ENCODE measurements at places on chromosomes 5 and 9.

- no peak for DNase-seq
These were observed 85.0 kb downstream of the LHFPL2 start for GRCh38 chr5:78563621-78564020.

GRCh38 chr5:177350776-177351391 lies 584 bp downstream of the LMAN2 start:
- no peak for DNase-seq

DNA sequence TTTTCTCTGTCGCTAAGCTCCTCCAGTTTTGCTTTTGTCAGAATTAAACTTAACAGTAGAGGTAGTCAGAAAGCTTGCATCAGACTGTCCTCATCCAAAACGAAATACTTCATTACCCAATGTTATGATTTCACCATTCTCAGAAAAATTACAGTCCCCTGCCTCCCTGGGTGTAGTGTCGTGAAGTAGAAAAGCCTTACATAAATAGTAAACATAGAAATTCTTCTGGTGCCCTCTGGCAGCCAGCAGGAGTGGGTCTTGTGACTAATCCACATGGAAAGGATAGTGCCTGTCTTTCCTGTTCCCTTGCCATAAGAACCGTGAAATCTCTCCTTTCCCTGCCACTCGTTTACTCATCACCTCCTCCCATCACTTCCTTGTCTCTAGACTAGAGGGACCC lies 230.6 kb downstream of the GNA14 start:
- no peak for DNase-seq

DNA sequence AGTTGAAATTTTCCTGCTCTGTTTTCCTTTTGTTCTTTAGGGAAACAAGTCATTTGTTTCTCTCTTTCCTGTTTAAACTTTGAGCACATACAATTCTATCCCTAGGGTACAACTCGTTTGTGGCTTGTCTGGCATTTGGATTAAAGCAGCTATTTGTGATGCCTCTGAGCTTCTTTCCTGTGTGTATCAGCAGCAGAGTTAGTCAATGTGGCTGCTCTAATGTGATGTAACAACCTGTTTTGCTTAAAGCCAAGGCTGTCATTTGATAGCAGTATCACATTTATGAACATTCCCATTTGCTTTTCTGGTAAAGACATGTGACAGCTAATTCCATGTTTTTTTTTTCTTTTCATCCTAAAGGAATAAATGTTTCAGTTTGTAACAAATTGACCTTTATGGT lies 314.3 kb upstream of the CHD1 start:
- DNase-seq = no peak

DNA sequence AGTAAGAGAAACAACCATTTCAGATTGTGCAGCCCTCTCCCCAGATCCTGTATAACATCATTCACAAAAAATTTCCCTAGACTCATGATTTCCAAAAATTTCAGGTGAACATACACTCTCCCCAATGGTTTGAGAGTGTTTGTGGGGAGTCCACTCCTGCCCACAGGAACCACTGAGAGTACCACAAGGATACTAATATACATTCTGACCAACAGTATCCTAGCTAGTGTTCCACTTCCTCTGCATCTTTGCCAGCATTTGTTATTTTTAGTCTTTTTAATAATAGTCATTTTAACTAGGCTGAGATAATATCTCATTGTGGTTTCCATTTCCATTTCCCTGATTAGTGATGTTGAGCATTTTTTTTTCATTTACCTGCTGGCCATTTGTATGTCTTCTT lies 155.4 kb downstream of the DTWD2 start:
- DNase-seq = no peak

DNA sequence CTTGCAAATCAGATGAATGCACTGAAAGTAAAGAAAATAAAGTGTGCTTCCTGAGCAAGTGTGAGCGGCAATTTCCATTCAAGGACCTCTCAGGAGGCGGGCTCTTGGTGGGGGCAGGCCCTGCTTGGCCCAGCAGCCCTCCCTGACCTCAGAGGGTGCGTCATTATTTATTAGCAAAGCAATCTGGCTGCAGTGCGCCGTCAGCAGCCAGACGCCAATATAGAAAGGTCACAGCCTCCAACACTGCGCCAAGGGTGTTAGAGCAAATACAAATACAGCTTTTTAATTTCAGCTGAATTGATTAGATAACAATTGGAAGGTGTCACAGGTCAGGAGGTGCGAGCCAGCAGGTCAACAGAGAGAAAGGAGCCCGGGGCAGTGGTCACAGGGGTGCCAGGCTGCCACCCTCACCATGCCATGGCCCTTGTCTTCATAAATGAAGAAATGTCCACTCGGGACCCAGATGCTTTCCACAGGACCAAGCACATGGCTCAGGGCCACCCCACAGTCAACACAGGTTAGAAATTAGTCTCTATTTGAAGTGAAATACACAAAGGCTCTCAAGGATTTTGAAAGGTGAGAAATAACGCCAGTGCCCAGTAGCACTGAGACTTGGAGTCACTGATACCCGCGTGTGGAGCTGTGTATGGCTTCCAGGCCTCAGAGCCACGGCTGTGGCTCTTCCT lies 309.8 kb downstream of the IRX2 start:
- no peak for DNase-seq

DNA sequence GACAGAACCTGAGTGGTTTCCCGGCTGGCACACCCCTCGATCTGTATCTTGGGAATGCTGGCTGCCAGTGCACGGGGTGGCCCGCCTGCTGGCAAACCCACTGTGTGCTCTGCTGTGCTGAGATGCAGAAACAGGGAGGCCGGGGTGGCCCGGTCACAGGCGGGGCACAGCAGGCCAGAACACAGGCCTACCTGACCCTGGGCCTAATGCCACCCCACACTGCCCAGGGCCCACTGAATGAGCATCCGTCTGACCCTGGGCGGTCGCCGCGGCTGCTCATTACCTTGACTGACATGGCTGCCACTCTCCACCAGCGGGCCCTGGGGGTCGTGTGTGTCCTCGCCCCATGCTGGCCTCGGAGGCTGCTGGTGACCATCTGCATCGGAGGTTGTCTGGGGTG lies 14.2 kb upstream of the QSOX2 start:
- DNase-seq = no peak

- no peak for DNase-seq
These were observed 3.9 kb downstream of the FABP6 start for GRCh38 chr5:160233215-160233614.

DNA sequence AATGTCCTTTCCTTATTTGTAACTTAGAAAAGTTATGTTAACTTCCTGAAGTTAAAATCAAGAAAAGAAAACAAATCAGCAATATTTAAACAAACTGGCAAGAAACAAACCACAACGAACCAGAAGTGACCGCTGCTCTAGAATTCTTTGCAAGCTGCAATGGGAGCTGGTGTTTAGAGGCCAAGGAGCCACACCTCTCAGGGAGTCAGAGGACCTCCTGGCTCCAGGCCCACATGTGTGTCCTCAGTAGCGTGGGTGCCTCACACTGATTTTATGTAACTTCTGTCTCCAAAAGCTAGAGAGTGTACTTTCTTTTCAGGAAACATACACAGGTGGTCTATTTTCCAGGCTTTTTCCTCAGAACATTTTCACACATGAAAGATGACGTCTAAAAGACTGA lies 100.4 kb downstream of the IRX2 start:
- no peak for DNase-seq

DNA sequence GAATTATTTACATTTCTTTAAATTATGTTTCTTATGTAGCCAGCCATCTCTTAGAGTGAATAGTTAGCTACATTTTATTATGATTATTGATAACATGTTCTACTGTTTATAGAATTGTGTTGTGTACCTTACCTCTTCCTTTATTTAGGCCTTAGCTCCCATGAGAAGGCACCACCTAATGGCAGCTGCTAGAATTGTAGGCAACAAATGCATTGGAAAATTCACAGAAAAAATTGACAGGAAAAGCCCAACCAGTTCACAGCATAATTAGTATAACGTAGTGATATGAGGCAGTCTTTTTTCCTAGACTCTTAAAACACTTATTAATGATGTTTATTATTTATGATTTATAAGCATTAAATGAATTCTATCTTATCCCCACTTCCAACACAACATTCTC lies 175.8 kb downstream of the WDR70 start:
- no peak for DNase-seq

DNA sequence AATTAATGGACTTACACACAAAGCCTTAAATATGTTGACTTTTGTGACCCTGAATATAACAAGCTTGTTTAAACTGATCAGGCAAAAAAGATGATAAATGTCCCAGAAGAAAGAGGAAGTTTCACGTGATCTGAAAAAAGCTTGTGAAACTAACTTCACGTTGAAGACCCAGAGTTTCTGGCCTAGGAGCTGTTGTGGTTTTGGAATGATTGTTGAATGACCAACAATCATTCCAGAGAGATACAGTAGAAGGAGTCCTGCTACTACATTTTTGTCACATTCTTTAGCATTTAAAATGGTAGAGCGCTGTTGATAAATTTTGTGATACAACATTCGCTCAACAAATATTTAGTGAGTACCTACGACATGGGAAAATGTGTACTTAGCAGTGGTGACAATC lies 143.1 kb upstream of the FBN2 start:
- no peak for DNase-seq

GRCh38 chr9:82140471-82140870 lies 151.9 kb downstream of the SPATA31D1 start:
- DNase-seq = no peak

GRCh38 chr9:124399323-124399967 lies 15.8 kb downstream of the PSMB7 start:
- no peak for DNase-seq

- DNase-seq = no peak
These were observed 120.5 kb downstream of the SNX18 start for GRCh38 chr5:54638106-54638505.

GRCh38 chr5:24566933-24567332 lies 77.8 kb downstream of the CDH10 start:
- no peak for DNase-seq

DNA sequence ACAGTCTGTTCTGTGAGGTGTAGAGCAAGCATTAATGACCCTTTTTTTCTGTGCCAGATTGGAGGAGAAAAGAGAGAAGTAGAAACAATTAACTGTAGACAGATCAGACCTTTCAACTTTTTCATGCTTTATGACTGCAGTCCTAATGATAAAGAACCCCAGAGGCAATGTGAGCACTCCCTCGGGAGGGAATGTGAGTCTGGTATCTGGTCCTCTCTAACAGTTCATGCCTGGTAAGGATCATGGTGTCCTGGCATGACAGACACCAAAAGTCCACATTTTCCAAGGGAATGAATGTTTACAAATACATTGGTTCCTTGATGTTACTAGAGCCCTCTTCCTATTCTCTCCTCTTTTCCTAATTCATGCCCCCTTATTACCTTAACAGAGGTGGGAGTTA lies 70.3 kb downstream of the MTAP start:
- no peak for DNase-seq

DNA sequence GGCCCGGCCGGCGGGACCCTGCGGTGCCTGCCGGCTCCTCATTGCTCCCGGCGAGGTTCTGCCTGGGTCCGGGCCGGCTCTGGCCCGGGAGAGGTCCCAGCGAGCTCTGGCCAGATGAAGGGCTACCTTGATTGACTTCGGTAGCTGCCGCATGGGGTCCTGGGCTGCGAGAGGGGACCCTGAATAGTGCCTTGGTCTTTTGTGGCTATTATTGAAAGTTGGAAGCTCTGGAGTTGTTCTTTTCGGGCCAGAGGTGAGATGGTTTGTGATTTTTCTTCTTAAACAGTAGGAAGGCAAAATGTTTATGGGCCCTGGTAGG lies 635 bp downstream of the NAA35 start:
- DNase-seq = no peak

DNA sequence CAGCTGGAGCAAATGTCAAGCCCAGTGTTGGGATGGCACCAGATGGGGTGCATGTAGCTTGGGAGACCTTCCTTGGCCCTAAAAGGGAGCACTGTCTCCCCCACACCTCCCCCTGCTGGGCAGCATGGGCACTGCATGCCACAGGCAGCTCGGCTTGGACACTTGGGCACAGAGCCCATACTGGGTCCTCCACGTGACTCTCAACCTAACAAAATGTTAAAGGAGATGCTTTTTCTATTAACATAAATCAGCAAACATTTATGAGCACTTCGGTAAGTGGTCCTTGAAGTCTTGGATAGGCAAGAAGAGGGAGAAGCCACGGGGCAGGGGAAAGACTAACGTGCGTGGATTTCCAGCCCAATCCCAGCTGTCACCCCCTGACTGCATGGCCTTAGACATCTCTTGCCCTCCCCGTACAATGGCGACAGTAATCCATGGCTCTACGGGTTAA lies 23.9 kb upstream of the MAPK9 start:
- no peak for DNase-seq

GRCh38 chr9:109582386-109582785 lies 84.3 kb upstream of the PTPN3 start:
- DNase-seq = no peak

DNA sequence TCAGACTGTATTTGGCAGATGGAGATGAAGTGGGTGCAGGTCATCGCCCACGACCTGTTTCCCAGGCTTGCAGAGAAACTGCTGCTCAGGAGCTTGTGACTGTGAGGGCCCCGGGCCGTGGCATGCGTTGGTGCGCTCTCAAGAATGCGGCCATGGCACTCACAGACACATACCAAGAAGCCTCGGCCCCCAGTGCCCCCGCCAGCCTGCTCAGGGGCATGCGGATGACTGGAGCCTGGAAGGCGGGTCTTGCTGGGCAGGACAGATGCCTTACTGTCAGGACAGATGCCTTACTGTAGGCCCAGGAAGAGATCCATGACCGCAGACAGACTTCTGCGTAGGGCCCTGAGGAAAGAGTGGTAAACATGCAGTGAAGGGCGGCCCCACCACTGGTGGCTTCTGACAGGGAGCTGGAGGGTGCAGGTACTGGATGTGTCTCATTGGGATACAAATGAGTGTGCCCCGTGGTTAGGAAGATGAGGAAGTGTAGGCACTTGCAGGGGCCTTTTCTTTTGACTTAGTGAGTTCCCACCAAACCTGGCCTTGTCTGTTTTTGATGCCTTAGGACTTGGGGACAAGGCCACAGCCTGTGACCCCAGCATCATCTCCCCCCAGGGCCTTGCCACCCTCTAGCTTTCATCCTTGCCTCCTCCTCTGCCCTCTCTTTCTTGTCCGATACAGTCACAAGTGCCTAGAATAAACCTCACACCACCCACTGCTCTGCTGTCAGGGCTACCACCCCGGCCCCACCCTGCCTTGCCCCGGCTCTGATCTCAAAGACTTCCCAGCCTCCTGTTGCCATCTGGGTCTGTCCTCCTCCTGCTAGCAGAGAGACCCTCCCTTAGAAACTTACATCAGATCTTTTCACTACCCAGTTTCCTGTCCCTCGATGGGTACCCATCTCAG lies 68.8 kb upstream of the ABL1 start:
- DNase-seq = no peak

- no peak for DNase-seq
These were observed 12.5 kb downstream of the SH3RF2 start for GRCh38 chr5:145948921-145949320.

GRCh38 chr9:136093995-136094881 lies 851 bp downstream of the NACC2 start:
- DNase-seq = no peak

GRCh38 chr9:76989501-76989900 lies 30.0 kb upstream of the FOXB2 start:
- DNase-seq = no peak

Data from NCI-H1436 treated with DMSO at 0.1 percent for 48 hours (cell line).